ENCODE measurements at places on chromosomes 4 and X.

DNA sequence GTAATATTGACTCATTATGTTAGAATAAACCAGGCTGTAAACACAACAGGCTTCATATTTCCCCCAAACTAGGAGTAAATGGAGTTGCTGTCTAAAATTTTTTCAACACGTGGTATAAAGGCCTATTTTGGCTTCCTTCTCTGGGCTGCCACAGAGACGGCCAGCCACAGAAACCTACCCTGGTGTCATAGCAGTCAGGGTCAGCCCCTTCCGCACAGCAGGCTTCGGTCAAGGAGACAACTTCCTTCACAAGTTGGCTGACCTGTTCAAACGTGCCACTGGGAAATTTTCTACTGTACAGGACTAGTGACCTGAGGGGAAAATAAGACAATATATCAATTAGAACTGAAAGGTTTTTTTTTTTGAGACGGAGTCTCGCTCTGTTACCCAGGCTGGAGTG is 15.8 kb downstream of the GC start:
- no peak for DNase-seq

- DNase-seq, result no peak
These were observed 88.5 kb upstream of the ADRA2C start for GRCh38 chr4:3677748-3678070.

DNA sequence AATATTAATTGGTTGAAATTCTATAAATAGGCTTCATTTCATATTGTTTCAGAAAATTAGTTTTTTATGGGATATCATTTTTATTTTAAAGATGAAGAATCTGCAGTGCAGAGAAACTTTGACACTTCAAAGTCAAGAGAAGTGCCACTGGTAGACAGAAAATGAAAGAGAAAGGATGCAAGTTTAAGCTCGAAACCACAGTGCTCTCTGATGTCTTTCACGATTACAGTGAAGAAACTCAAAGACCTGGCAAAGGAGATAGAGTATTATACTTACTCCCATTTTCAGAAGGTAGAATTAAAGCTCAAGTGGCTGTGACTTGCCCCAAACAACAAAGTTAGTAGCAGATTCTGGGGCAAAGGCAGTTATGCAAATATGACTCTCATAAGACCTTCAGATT is 745.4 kb downstream of the TECRL start:
- no peak for DNase-seq

DNA sequence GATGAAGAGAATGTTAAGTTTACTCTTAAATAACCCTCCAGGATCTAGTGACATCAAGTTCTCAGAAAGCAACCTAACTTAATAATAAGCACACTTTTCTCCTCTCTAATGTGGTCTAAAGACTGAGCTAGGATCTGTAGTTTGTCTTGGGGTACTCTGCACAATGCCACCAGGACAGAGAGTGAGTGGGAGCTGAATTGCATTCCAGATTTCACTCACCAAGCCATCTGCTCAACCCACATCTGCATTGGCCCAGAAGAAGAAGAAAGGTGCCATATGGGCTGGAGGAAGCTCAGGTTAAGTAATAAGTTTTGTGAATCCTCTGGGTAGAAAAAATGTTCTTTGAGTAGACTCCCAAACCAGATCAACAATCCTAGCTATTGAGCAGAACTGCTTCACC is 384.6 kb downstream of the PPP3CA start:
- DNase-seq, result no peak

DNA sequence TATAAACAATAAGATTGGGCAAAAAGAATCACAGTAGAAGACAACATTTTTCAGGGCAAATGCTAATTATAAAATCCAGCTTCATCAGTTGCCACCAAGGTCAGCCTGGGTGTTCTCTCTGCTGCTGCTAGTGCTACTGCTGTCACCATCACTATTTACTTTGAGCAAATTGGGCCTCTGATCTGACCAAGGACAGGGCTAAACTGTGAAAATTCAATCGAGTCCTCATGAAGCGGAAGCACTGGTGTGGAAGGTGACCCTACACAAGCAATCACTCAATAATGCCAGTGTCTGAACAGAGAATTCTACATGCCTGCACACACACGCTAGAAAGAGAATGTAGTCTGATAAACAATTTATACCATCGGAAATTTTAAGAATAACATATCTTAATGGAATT is 122.9 kb upstream of the TTC29 start:
- no peak for DNase-seq

DNA sequence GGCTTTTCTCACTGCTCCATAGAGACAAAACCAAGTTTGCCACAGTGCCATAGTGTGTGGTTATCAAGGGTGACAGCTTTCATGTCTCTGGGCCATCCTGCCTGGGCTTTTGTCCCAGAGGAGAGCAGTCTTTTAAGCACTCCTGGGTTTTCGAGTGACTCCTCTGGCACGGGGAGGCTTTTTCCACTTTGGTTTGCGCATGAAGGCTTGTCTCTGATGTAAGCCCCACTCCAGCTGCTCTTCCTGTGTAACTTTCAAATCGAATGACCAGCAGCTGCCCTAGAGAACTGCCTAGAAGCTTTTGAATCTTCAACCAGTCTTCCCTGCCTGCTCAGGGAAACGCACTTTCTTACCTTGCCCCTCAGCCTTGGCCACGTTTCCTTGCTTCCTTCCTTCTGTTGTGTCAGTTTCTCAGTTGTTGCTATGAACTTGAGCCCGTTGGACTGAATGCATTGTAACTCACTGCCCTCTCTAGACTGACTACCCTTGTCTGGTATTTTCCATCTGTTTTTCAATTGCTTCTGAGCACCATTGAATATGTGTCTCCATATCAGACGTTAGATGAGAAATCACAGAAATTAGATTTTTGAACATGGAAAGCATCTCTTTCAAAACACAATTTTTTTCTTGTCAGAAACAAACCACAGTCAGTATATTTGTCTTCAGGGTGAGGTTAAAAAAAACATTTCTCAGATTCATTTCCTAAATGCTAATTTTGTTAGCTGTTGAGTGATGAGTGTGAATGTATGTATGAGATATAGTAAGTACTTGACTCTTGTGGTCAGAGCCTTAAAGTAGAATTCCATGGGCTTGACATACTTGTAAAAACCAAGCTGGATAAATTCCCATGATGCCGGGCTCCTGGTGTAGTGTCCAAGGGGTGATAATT is 45.3 kb downstream of the SLC9A6 start:
- DNase-seq, result no peak

GRCh38 chrX:1425381-1425780 is 27.3 kb downstream of the ASMTL start:
- no peak for DNase-seq

- no peak for DNase-seq
These were observed 515.7 kb downstream of the RPA4 start for GRCh38 chrX:97399400-97399799.

DNA sequence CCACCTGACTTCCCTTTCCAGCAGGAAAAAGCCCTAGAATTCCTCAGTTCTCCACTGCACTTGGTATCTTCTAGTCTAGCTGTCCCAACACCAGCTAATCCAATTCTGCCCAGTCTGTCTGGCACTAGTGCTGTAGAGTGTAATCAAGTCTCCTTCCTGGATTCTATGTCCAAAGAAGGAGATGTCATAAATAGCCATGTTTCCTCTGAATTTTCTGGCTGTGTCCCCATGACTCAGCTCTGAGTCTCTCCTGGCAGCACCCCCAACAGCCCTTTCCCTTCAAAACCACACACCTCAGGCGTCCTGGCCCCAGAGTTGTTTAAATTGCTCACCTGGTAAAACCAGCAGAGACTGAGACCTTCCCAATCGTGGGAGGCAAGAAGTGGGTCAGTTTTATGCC is 197.2 kb downstream of the GRXCR1 start:
- DNase-seq, result no peak

DNA sequence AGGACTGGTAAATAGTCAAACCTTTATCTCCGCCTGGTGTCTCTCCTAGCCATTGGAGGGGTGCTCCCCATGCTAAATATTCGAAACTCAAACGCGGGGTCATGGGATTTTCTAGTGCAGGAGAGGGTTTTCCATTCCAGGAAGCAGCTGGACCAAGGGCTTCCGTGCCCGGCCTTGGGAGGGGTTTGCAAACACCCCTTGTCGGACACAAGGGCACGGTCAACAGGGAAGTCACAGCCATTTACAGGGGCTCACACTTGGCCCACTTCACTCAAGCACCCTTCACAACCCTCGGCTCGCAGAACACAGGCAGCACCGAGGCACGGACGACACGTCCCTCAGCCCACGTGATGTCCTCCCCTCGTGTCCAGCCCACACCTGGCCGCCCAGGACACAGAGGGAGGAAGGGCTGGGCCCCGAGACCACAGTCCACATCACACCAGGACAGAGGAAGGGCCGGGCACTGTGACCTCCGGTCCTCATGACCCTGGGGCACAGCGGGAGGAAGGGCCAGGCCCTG is 10.3 kb upstream of the PLCXD1 start:
- no peak for DNase-seq

GRCh38 chr4:38099908-38100407 is 139.8 kb downstream of the PTTG2 start:
- no peak for DNase-seq

DNA sequence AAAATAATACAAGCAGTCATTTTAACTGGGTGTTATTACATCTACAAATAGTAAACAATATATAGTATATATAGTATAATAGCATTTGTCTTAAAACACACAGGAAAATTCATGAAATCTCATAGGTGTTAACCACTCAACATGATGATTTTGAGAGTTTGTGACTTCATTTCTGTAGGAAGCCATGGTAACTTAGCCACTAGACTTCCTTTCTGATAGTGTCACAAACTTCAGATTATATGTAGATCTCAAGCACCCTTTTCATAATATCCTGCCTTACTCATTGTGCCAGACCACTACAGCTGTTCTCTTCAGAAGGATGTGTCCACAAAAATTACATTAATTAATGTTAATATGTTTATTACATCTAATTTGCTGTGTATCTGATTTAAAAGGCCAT is 1250.6 kb downstream of the ADGRL3 start:
- no peak for DNase-seq

GRCh38 chr4:82057990-82058544 is 315.7 kb downstream of the HNRNPD start:
- DNase-seq, result no peak

DNA sequence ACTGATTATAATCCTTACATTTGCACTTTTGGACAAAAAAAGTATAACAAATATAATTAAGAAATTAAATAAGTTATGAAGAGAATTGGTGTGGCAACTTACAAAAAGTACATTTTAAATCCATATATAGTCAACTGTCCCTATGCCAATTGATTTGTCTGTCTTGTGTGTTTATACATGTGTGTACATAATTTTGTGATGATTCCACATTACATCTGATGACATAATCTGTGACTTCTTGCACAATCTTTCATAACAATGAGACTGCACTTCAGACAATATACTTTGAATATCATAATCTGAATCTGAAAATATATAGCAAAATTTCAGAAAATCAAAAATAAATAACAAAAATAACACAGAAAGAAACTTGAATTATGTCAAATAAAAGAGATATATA is 953.4 kb downstream of the FAT4 start:
- no peak for DNase-seq

DNA sequence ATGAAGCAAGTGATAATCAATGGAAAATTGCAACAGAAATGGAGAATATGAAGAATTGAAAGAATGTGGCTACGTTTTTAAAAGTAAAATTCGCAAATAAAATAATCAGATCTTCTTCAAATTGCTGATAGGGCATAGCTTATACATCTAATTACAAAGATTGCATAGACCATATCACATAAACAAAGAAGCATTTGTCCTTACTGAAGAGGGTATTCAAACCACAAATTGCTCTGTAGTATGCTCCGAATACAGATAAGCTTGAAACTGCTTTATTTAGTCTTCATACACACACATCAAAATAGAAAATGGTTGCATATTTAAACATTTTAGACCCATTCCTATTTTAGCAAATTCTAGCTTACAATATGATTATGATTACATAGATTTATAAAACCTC is 206.7 kb upstream of the SLIT2 start:
- DNase-seq, result no peak

GRCh38 chr4:100681289-100681688 is 163.5 kb upstream of the EMCN start:
- DNase-seq, result no peak

DNA sequence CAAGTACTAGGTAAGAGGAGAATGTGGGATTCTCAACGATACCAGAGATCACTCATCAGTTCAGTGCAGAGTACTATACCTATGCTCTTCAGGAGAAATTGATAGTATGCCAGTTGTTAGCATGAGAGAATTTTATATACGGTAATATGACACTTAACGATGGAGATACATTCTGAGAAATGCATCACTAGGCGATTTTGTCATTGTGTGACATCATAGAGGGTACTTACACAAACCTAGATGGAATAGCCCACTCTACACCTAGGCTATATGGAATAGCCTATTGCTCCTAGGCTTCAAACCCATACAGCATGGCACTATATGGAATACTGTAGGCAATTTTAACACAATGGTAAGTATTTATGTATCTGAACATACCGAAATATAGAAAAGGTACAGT is 140.2 kb downstream of the SLIT2 start:
- DNase-seq, result no peak

DNA sequence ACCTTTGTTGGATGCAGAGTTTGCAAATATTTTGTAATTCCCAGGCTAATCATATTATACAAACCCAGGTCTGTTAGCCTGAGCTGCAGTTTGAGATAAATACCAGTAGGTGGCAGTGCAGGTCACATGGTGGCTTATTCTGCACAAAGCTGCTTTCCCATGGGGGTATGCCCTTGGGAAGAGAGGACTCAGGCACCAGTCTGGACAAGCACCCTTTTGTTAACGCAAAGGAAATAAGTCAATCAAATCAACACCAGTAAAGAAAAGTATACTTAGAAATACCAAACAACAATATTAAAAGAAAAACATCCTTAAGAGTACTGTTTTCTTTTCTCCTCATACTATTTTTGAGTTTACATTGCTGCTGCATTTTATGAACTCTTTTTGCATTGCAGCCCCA is 389.0 kb upstream of the ZFP42 start:
- DNase-seq, result no peak

- no peak for DNase-seq
These were observed 232.3 kb upstream of the RPS6KA3 start for GRCh38 chrX:20498851-20499635.

DNA sequence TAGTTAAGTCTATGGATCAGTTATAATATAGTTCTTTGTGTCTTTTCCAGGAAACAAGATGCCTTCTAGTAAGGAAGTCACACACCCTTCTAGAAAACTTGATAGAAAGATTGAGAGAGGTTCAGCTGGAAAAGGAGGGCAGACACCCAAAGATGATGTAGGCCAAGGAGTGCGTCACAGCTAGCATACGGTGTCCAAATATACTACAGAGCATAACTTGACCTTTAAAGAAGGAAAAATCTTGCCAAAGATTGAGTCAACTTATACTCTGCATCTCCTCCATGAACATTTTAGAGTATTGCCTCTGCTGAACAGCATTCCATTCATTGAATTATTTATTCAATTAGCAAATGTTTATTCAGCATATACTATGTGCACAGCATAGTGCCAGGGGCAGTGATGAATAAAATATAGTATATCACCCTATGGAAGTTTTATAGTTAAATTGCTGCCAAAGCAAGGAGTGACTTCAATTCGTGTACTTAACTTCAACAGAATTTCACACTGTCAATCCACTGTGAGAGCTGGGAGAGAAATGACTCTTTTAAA is 51.9 kb upstream of the SLC6A14 start:
- DNase-seq, result no peak

GRCh38 chr4:17447056-17447455 is 64.8 kb downstream of the QDPR start:
- no peak for DNase-seq

All from nucleus accumbens (tissue), 56 donors.